ENCODE measurements at places on chromosomes 4 and X. TPM values are rescaled to one million over a fixed set of nuclear protein-coding genes. Genes with fewer than 3 reads are reported as not detected.

DNA sequence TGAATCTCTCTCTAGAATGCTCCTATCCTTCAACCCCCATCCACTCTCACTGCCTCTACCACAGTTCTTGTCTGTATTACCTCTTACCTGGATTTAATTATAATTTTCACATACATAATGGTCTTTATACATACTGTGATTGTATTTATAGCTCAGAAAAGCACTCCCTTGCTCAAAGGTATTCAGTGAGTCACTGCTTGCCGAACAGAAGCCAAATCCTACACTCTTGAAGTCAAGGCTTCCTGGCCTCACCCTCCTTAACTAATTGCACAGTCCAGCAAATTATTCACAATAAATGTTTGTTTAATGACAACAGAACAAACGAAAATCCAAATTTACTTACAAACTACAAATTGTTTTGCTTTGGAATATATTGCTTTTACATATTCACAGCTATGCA, 159.5 kb downstream of the KLHL13 start:
- no peak for DNase-seq

GRCh38 chrX:19735244-19735643, 152.2 kb downstream of the SH3KBP1 start:
- no peak for DNase-seq

DNA sequence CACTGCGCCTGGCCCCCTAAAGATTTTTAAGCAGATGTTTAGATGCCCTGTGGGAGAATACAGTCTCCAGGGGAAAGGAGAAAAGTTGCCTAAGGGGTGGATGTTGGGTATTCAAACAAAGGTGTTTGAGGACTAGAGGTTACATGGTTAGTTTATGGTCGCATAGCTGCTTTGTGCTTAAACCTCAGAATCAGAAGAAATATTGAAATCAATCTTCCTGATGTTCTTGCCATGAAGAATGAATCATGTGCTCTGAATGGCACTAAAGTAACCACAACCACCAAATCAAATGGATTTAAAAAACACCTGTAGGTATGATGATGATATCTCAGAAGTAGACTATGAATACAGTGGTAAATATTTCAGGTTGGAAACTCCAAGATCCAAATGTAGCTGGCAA, 42.7 kb upstream of the TEX13A start:
- DNase-seq: no peak

GRCh38 chr4:8507196-8507570, 66.6 kb downstream of the TRMT44 start:
- no peak for DNase-seq

Gene DOK7
- total RNA-seq: not detected

Gene MAB21L2
- total RNA-seq: not detected

- DNase-seq: no peak
These were observed 223.8 kb upstream of the ZCCHC13 start for GRCh38 chrX:74080165-74080564.

Gene SLC26A1
- total RNA-seq: not detected

- DNase-seq: no peak
These were observed 9.3 kb downstream of the CCDC160 start for GRCh38 chrX:134246282-134246681.

DNA sequence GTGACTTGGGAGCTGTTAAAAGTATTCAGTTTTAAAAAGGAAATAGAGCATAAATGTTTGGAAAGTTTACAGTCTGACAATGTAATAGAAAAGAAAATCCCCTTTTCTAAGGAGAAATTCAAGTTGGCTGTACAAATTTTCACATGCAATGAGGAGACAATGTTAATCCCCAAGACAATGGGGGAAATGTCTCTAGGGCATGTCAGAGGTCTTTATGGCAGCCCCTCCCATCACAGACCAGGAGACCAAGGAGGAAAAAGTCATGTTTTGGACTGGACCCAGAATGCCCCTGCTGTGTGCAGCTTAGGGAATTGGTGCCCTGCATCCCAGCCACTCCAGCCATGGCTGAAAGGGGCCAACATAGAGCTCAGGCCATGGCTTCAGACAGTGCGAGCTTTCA, 831.1 kb upstream of the ADGRL3 start:
- DNase-seq: no peak

DNA sequence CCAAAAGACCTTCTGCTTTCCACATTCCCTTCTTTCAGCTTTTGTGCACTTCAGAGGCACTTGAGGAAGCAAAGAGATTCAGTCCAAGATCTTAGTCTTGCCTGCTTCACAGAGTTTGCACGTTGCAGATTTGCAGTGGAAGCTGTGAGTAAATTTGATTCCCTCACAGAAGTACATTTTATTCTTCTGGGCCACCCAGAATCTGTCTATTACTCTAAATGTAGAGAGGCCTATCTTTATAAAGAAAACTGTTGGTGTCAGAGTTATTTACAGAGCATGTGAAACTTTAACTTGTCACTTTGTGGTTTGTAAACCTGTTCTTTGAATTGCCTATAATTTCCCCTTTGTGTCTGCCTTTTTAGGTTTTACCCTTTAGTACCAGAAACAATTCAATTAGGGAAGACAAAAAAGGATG, 15.5 kb downstream of the SPRY1 start:
- DNase-seq: no peak

DNA sequence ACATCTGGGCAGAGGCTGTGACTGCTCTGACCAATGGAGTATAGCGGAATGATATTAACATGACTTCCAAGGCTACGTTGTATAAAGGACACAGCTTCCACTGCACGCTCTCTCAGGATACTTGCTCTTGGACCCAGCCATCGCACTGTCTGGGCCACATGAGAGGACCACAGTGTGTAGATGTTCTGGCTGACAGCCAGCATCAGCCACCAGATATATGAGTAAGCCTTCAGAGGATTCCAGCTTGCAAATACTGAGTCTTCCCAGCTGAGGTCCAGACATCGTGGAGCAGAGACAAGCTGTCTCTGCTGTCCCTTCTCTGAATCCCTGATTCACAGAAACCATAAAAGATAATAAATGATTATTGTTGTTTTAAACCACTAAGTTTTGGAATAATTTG, 146.8 kb upstream of the USP9X start:
- no peak for DNase-seq

Gene PLXNA3
- 35.2 TPM for total RNA-seq

DNA sequence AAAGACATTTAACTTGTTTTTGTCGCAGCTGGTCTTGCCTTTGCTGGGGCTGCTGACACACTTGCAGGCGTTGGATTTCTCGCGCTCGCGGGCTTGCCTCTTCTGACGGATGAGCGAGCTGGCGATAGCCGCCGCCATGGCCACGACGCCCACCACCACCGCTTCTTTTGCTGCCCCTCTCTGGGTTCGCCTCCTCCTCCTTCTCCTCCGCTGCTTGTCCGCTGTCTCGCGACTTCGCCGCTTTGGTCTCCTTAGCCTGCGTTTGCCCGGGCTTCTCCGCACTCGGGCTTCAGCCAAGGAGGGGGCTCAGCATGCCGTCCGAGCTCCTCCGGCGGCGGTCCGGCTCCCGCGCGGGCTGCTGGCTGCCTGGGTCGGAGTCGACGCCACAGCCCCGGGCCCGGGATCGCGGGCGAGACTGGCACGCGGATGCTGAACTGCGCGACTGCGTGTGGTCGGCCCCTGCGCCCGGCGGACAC, 613 bp downstream of the FGF13 start:
- no peak for DNase-seq

Gene ACE2
- not detected for total RNA-seq

- no peak for DNase-seq
These were observed 13.0 kb downstream of the EXOC1 start for GRCh38 chr4:55866290-55866907.

- no peak for DNase-seq
These were observed 186.3 kb upstream of the INTU start for GRCh38 chr4:127446427-127446885.

DNA sequence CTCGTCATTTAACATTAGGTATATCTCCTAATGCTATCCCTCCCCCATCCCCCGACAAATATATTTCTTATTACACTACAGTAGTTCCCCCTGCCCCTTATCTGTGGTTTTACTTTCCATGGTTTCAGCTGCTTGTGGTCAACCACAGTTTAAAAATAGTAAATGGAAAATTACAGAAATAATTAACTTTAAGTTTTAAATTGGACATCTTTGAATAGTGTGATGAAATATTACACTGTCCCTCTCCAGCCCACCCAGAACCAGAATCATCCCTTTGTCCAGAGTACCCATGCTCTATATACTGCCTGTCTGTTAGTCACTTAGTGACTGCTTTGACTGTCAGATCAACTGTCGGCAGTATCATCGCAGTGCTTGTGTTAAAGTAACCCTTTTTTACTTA, 47.4 kb upstream of the VEGFC start:
- DNase-seq: no peak

DNA sequence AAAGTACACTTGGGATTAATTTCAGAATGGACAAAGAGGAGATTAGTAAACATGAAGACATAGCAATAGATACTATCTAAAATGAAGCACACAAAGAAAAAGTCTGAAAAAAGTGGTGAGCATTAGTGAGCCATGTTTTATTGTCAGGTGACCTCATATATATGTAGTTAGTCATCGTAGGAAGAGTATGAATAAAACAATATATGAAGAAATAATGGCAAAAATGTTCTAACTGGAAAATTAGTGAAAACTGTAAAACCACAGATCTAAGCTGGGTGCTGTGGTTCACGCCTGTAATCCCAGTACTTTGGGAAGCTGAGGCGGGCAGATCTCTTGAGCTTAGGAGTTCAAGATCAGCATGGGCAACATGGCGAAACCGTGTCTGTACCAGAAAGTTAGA, 67.9 kb downstream of the RBPJ start:
- DNase-seq: no peak

DNA sequence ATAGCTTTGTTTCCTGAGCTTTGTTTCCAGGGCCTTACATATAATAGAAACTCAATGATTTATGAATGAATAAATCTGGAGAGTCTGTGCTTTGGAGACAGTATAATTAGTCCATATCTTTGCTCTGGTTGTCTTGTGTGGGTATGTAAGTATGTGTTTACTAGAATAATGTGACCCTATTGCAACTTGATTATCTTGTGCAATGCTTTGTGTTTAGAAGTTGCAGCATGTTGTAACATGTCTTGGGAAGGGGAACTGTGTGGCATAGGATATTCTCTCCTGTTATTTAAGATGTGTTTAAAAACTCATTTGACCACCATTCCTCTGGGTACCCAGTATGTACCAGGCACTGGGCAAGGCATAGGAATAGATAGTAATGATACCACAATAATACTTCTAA, 6.1 kb downstream of the SPATA18 start:
- no peak for DNase-seq

DNA sequence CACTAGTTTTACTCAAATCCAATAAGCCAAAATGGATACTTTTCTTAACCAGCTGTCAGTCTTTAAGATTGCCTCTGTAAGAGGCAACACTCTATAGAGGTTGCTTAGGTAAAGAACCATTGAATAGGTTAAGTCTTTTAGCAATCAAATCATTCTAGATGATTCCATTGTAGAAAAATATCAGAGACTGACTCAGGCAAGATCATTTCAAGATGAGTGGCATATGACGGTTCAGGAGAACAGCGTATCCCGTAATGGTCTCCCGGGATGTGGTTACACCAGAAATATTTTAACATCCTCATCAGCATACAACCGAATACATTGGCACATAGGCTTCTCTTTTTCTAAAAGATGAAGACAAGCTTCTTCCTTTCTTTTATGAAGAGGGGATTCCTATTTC, 641.7 kb upstream of the AGA start:
- DNase-seq: no peak

GRCh38 chr4:76716020-76716419, 181.9 kb downstream of the SOWAHB start:
- no peak for DNase-seq

- no peak for DNase-seq
These were observed 44.0 kb upstream of the STK26 start for GRCh38 chrX:131979116-131979515.

Gene LNX1
- total RNA-seq: not detected

Gene TCEAL9
- total RNA-seq: 2.6 TPM

GRCh38 chr4:36189511-36190226, 54.6 kb downstream of the ARAP2 start:
- no peak for DNase-seq

DNA sequence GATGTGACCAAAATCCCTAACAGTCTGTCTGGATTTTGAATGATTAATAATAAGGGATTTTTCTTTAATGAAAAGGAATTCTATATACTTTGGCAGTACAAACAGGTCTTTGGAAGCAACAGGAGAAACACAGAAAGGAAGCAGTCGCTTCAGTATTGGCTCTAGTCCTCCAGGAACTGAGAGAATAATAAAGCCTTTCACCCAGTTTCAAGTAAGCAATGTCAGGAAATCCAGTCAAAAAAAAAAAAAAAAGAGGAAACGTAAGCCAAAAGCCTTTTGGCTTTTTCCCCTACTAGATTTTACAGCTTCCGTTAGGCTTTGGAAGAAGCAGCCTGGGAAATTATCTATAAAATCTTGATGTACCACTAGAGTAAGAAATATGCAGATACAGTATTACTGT, 61.7 kb upstream of the HDAC8 start:
- no peak for DNase-seq

DNA sequence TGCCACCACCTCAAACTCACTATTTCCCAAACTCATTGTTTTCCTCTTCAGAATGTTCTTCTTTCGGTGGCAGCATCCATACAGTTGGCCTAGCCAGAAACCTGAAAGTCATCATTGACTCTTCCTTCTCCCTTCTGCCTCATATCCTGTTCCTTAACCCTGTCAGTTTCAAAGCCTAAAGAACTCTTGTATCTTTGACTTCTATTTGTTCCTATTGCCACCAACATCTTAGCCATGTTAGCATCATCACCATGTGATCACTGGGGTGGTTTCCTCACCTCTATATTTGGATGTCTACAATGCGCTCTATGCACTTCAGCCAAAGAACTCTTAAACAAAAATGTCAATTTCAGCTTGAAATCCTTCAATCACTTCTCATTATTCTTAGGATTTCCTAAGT, 29.0 kb downstream of the DDX60L start:
- no peak for DNase-seq

Gene SLC6A14
- total RNA-seq: not detected

- DNase-seq: no peak
These were observed 13.4 kb downstream of the KLF3 start for GRCh38 chr4:38677441-38677840.

DNA sequence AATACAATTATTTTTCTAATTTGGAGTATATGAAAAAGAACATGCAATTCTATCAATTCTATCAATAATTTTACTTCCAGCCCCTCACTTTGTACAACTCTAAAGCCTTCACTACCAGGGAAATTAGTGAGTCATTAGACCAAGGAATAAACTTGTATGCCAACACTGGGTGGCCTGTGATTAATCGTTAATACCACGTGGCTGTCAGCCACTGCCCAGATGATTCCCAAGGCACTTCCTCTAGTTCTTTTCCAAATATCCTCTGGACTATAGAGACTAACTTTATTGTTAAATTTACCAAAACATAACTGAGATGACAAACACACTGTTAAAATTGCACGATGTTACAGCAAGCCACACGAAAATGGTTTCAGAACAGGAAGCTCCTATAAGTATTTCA, 45.7 kb downstream of the MID1 start:
- DNase-seq: no peak

Gene SULT1B1
- total RNA-seq: 0.76 TPM
